Activated CD4-positive, alpha-beta T cell treated with anti-CD3 and anti-CD28 coated beads for 4 hours (primary cell): ENCODE measurements at places on chromosomes 1 and 21.

DNA sequence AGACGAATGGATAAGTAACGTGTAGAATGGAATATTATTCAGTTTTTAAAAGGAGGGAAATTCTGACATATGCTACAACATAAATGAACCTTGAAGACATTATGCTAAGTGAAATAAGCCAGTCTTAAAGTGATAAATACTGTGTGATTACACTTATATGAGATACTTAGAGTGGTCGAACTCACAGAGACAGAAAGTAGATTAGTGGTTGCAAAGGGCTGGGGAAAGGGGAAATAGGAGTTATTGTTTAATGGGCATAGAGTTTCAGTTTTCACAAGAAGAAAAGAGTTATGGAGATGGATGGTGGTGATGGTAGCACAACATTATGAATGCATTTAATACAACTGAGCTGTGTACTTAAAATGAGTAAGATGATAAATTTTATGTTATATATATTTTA lies 14.7 kb upstream of the AHCYL1 start:
- no peak for DNase-seq

GRCh38 chr1:11868331-11868980 lies 9.7 kb upstream of the NPPB start:
- DNase-seq: no peak

GRCh38 chr1:174209347-174210187 lies 50.2 kb downstream of the RABGAP1L start:
- no peak for DNase-seq

DNA sequence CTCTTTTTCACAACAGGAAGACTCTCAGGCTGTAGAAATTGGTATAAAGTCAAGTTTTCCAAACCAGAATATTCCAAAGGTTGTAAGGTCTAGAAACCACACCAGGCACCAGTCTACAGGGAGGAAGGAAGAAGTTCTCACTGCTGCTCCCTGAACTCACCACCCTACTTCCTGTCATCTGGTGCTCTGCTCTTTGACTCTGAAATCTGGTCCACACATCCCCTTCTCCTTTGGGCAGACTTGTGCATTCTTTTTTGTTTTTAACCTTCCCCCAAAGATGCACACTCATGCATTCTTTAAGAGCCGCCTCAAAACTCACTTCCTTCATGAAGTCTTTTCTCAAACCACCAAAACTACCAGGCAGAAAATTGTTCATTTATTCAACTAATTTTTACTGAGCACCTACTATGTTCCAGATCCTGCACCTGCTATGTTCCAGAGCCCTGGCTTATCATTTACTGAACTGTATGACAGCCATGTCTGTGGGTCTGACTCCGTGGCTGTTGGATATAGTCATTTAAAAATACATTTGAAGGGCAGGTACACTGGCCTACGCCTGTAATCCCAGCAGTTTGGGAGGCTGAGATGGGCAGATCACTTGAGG lies 30.1 kb upstream of the EPS15 start:
- DNase-seq: no peak

DNA sequence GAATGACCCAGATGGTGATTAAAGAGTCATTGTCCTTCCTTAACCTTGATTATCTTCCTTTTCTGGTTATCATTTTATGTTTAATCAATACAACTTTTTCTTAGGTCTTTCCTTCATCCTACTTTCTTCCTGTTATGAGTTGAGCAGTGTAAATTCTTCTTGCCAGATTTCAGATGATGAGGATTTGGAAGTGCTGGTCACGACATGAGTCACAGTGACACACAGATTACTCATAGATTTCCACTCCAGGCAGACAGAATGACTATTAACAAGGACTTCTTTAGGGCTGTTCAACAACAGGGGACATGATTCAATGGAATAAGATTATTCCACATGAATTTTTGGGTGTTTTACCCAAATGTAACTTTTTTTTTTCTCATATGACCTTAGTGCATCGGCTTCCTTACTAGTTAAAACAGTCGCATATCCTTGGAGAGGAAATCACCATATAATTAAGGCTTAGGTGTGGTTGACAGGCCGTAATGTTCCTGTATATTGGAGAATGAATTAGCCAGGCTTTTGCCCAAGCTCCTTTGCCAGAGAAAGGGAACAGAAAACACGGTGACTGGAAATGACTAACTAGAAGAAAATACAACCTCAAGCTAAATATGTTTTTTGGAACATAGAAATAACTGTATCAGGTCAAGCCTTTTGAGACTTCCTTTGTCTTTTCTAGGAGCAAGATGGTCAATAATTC lies 44.2 kb downstream of the PRRX1 start:
- DNase-seq: no peak

- DNase-seq: no peak
These were observed 60.4 kb upstream of the IFNAR2 start for GRCh38 chr21:33169359-33169758.

DNA sequence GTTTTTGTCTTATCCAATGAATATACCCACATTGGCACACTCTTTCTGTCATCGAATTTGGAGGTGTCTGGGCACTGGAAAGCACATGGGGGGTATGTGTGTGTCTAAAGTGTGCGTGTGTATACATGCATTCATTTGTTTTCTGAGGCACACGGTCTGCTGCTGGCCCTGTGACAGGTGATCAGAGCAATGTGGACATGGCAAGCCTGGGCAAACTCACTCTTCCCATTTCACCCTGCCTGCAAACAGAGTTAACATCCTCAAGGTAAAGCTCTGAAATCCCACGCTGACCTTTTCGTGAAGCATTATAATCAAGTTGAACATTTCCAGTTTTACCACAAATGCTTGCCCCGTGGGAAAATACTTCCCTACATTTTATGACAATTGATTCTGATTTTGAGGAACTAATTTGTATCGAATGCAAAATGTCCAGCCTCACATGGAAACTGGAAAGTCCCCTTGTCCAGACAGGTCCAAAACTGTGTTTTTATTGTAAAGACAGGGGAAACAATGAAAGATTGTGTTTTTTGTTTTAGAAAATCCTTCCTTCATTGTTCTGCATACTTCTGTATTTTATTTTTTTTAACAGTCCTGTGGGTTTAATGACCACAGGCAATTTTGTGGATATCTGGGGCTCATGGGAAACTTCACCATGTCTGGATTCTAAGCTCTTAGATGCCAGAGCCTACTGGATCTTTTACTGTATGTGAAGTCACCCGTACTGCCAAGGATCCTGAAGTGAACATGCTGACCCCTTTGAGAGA lies 160.9 kb downstream of the PBX1 start:
- no peak for DNase-seq

DNA sequence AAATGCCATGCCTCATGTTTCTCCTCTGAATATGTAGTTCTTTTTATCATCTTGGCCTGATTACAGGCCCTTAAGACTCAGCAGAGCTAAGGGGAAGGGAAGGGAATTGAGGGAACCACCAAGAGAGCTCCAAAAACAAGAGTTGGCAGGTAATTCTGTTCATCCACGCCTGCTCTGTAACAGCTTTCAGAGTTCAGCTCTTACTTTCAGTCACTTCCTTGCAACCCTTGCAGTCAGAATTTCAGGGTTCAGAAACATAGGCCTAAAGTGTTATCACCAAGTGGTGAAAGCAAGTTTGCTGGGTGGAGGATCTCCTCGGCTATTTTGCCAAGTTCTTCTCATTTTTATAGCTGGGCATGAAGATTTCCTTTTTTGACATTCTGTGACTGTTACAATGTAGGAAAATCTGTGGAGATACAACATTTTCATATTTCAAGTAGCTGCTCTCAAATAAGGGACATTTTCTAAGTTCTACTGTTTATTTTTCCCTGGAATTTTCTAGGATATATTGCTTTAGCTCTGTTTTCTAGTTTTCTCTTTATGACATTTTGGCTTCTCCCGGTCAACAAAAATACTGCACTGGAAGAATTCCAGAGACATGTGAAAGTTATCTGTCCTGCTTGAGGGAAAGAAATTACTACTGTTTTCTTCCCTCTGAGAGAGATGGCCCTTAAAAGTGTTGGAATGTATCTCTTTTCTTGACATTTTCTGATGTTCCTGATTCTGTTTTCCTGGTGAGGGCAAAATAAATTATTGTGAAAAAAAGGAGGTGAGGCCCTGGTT lies 251.8 kb upstream of the ST6GALNAC5 start:
- no peak for DNase-seq

DNA sequence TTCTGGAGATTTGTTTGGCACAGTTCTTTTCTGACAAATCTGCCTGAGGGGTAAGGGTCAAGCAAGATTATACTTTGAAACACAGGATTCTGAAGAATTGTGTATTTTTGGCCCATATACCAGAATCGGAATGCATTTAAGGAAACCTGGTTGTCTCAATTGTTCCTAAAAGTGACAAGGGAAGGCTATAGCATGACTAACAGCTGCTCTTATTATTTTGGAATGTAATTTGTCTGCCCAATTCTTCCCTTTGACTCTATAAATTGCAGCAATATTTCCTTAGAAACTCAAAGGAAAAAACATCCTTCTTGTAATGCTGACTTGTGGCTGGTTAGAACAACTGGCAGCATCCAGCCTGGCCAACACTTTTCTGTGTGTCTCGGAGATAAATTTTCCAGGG lies 15.8 kb upstream of the VCAM1 start:
- DNase-seq: no peak

- no peak for DNase-seq
These were observed 294.0 kb downstream of the LRRC40 start for GRCh38 chr1:69911301-69911801.

GRCh38 chr1:203178083-203178482 lies 2.5 kb upstream of the MYBPH start:
- DNase-seq: no peak

DNA sequence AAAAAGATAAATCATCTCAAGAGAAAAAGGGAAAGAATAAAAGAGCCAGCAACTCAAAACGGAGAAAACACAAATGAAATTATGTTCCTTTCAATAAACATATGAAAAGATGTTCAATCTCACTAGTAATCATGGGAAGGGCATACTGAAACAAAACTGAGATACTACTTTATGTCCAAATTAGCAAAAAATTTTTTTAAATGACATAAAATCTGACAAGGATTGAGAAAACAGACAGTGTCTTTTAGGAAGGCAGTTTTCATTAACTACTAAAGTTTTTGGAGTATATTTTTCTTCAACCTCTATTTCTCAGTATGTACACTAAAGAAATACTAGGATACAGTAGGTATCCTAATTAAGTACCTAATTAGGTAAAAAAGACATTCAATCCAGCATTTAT lies 73.3 kb downstream of the ARID4B start:
- DNase-seq: no peak

DNA sequence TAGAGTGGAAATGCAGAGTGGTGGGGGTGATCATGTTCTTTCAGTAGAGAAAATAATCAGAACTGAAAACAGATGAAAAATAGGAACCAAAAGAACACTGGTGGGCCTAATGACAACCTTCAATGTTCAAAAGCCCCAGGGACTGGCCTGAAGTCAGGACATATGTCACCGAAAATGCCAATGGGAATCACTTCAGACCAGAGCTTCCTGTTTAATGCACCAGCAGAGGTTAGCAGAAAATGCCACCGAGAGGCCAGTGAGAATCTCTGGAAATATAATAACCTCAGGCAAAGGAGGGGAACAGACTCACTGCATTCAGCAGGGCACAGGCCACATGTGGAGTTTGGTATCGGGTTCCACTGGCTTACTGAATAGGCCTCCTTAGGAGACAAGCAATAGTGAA lies 15.9 kb upstream of the CD58 start:
- no peak for DNase-seq

GRCh38 chr1:168760241-168760640 lies 31.2 kb upstream of the DPT start:
- DNase-seq: no peak

- no peak for DNase-seq
These were observed 165.3 kb downstream of the GALNT2 start for GRCh38 chr1:230232371-230232771.

GRCh38 chr1:228510803-228511413 lies 23.7 kb downstream of the RNF187 start:
- no peak for DNase-seq

DNA sequence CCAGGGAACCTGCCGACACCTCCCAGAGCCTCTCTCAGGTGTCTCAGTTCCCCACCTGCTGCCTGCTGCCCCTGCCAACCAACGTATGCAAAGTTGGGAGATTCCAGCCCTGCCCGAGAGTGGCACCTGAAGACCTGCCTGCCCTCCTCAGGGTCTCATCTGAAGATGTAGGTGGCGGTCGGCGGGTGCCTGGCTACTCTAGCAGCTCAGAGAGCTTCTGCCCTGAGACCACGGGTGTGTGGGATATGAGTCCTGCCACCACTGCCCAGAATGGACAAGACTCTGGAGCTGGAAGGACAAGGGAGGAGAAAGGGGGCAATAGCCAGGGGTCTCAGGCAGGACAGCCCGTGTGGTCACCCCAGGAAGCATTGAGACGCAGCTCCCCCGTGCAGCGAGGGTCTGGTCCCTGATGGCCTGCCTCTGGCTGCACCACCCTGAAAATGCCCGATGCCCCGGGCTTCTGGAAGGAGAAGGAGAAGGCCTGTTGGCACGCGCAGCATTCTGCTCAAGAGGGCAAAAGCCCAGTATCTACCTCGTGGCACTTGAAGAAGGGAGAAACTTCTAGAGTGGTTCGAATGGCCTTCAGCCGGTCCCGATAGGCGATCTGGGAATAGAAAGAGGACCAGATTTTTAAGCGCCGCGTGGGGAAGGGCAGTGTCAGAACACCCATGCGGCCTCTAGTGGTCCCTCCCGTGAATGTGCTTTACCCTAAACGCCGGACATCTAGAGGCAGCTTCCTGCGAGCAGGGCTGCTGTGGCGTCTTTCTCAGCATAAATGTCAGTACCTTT lies 88.8 kb downstream of the STUM start:
- no peak for DNase-seq

- DNase-seq: peak; percentile 85
These were observed 1.2 kb downstream of the BTG3 start for GRCh38 chr21:17611414-17612022.

- DNase-seq: no peak
These were observed 156.2 kb downstream of the RHOU start for GRCh38 chr1:228891272-228892034.

DNA sequence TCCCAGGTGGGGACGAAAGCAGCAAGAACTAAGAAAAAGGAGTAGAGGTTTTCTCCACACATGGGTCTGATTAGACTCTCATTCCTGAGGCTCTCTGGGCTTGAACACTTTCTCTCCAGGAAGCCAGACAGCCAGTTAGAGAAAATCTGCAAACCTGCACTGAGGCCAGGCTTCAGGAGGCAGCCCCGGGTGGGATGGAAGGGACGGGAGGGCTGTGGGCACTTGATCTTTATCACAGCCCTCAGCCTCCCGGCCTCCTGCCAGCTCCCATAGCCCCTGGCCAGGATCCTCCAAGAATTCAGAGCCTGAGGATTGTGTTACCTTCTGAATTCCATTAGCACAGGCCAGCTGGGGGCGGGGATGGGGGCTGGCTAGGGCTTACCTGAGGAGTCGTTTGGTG lies 40.1 kb downstream of the SERTAD4 start:
- no peak for DNase-seq

- DNase-seq: no peak
These were observed 260.3 kb downstream of the ASTN1 start for GRCh38 chr1:176904057-176904751.

- no peak for DNase-seq
These were observed 3.8 kb upstream of the ARHGEF2 start for GRCh38 chr1:155982106-155982505.

- no peak for DNase-seq
These were observed 16.1 kb upstream of the GPR37L1 start for GRCh38 chr1:202106340-202107254.
